ENCODE measurements at places on chromosomes 2 and 18.

GRCh38 chr2:102010902-102011301 is 19.1 kb downstream of the IL1R2 start:
- DNase-seq = no peak

DNA sequence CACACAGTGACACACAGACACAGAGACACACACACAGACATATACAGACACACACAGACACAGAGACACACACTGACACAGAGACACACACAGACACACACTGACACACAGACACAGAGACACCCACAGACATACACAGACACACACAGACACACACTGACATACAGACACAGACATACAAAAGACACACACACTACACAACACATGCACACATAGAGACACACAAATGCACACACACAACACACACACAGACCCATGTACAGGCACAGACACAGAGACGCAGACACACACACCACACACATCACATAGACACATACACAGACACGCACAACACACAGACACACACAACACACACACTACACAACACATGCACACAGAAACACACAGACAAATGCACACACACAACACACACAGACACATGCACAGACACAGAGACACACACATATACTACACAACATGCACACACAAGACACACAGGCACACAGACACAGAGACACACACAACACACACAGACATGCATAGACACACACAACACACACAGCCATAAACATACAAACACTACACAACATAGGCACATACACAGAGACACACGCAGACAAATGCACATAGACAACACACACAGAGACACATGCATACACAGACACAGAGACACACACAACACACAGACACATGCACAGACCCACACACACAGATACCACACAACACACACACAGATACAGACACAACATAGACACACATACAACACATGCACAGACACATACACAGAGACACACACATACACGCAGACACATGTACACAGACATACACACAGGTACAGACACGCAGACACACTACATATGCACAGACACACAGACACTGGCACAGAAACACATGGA is 120.5 kb downstream of the BCL2 start:
- no peak for DNase-seq

DNA sequence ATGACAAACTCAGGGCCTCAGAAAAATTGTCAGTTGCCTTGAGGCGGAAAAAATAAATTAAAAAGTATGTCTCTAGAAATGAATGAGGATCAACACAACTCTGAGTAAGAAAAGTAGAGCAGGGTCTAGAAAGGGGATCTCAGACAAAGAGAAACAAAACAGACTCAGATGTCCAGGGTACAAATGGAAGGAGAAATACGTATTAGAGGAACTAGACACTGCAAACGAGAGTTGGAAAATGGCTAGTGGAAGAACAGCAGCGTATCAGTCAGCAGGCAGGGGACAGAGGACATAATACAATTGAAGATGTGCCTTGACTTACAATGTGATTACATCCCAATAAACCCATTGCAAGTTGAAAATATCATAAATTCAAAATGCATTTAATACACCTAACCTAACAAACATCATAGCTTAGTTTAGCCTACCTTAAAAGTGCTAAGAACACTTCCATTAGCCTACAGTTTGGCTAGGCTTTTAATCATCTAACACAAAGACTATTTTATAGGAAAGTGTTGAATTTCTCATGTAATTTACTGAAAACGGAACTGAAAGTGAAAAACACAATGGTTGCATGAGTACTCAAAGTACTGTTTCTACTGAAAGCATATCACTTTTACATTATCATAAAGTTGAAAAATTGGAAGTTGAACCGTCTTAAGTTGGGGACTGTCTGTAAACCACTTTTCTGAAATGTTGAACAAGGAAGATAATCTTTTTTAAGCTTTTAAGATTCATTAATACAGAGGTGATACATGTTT is 182.8 kb downstream of the NBAS start:
- no peak for DNase-seq

- DNase-seq = no peak
Observed at GRCh38 chr2:30992781-30993180, 145.5 kb downstream of the GALNT14 start.

- DNase-seq = no peak
Observed at GRCh38 chr2:50752237-50752636, 279.7 kb downstream of the NRXN1 start.

DNA sequence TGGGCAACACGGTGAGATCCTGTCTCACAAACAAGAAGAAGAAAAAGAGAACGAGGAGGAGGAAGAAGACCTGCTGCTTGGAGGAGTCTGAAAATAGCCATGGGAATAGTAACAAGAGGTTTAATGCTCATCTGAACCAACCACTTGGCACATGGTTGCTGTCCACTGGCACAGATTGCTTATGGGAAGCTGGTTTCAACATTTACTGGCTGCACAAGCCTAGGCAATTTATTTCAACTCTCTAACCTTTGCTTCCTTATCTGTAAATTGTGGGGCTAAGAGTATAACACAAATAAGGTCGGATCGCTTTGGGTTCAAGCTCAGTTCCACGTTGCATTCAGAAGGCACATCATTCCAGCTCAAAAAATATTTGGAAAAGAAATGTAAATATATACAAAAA is 14.2 kb upstream of the RHOB start:
- DNase-seq = no peak

DNA sequence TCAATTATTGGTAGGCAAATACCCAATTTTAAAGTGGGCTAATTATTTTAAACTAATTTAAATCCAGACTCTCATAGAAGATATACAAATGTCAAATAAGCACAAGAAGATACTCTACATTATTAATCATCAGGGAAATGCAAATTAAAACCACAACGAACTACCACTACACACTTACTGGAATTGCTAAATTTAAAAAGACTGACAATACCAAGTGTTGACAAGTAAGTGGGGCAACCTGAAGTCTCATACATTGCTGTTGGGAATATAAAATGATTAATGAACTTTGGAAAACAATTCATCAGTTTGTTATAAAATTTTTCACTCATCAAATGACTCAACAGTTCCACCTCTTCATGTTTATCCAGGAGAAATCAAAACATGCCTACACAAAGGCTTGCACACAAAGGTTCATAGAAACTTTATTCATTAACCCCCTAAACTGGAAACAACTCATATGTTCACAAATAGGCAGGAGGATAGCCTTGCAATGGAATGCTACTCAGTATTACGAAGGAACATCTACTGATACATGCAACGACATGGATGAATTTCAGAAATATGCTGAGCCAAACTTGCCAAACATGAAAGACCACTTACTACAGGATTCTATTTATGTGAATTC is 120.8 kb downstream of the MCFD2 start:
- no peak for DNase-seq
